ENCODE measurements at places on chromosomes 2 and 18.
A peak's percentile ranks its signal among the peaks of the same experiment; 100 is the strongest.

DNA sequence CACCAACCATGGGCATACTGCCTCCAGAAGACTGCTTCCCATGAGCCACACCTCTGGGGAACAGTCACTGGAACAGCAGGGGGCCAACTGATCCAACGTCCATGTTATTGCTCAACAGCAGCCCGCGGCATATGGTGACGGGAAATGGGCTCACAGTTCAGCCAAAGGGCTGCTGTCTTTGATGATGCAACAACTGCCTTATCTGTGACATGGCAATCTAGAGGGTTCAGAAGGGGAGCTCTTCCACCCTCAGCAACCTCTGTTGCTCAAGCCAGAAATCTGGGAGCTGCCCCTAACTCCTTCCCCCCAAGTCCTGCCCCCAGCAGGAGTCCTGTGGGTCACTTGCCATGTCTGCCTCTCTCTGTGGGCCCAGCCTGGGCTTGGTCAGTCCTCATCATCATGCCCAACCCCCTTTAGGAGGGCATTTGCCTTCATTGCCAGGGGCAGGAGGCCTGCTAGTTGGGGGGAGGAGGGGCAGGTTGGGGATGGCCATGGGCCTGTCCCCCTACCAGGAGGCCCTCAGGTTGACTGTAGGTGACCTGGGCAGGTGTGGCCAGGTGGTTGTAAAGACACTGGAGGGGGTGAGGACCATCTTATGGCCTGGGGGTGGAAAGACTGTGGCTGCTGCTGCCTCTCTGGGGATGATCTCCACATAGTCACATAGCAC, 212.9 kb downstream of the CYP26B1 start:
- no peak for DNase-seq

DNA sequence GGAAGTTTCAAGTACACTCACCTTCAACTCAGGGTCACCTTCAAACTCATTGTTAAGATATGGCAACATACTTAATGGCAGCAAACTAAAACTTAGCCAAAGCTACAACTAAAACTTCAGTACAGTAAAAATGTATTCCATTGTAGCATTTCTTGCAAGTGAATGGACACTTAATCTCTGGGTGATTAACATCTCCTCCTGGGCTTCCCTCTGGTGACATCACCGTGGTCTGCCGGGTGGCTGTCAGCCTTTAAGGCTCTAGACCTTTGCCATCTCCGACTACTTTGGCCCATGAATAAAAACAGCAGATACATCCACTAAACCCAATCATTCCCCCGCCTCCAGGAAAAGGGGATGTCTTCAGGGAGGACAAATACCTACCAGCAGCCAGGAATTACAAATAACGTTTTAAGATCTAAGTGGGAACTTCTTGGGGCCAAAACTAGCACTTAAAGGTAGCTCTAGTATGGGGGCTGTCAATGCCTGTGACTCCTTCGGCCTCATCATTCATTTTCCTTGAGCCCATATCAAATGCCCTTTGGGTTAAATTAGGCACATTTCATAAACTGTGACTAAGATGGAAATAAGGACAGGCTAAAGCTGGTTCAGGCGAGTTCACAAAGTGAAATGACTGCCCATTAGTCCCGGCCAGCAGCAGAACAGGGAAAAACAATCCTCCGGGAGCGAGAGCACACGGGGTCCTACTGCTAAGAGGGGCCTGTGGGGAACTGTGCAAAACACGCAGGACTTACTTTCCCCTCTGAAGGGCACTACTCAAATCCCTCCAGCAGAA, 1.1 kb downstream of the TFCP2L1 start:
- no peak for DNase-seq

DNA sequence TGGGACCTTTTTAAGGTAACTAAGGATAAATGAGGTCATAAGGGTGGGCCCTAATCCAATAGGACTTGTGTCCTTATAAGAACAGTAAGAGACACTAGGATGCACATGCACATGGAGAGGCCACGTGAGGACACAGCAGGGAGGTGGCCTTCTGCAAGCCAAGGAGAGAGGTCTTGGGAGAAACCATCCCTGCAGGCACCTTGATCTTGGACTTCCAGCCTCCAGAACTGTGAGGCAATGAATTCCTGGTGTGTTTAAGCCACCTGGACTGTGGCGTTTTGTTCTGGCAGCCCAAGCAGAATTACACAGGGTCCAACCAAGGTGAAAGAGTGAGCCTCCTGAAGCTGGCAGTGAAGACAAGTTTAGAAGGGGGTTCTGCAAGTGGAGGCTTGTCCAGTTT, 89.6 kb upstream of the IL1R2 start:
- DNase-seq, result no peak

- peak; percentile 85 for DNase-seq
Observed at GRCh38 chr18:13235981-13236380, 17.4 kb downstream of the LDLRAD4 start.

GRCh38 chr2:229930656-229931055, 8.4 kb downstream of the FBXO36 start:
- DNase-seq, result no peak

DNA sequence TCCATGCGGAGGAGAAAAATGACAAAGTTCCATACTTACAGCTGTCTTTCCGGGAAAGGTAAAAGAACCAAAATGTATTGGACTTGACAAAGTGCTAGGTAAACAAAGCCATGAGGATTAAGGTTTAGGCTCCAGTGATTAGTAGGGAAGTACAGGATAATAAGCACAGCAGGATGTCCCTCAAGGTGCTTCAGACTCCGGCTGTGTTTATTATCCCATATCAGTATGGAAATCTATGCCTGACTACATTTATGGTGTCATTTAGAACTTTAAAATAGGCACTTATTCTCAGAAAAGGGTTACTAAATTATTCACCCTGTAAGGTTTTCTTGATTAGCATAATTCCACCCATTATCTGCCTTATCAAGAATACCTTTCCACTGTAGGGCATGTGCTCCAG, 136.3 kb upstream of the CCDC68 start:
- no peak for DNase-seq

DNA sequence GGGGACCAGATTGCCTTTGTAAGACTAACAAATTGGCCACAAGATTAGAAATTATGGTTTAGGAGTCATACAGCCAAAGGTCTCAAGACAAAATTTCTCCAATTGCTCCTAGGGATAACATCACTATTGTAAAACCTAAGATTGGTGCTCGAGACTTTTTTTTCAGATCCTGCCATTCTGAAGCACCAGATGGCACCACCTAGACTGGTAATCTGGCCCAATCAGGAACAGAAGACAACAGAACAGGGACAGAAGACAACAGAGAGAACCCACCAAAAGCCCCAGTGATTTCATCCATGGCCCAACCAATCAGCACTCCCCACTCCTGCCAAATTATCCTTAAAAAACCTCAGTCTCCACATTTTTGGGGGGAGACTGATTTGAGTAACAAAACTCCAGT, 66.8 kb downstream of the LINC00305 start:
- DNase-seq, result peak; percentile 5

DNA sequence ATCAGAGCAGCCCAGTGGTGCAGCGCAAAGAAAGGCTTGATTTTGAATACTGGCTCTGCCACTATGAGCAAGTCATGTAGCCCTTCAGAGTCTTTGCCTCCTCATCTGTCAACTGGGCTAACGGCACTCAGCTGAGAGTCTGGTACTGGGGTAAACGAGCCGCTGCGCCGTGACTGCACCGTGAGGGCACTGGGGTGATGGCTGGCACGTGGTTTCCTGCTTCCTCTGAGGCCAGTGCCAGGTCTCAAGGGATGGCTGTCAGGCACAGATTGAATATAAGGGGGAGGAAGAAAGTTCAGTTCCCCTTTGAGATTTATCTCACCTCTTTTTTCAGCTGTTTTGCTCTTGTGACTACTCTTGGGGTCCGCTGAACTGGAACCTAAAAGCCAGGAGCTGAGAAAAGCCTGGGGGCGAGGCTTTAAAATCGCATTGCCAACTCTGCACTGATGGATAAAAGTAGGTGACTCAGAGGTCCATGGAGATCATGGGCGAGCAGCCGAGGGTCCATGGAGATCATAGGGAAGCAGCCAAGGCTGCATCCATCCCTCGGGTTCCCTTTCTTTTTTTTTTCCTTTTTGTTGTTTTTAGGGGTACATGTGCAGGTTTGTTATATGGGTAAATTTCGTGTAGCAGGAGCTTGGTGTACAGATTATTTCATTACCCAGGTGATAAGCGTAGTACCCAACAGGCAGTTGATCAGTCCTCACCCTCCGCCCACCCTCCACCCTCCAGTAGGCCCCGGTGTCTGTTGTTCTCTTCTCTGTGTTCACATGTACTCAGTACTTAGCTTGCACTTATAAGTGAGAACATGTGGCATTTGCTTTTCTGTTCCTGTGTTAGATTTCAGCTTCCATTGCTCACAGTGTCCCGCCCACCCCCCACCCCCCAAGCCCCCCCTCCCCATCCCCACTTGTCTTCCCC, 114.3 kb downstream of the SPP2 start:
- no peak for DNase-seq

- DNase-seq, result no peak
Observed at GRCh38 chr2:31996571-31997150, 14.1 kb downstream of the MEMO1 start.

DNA sequence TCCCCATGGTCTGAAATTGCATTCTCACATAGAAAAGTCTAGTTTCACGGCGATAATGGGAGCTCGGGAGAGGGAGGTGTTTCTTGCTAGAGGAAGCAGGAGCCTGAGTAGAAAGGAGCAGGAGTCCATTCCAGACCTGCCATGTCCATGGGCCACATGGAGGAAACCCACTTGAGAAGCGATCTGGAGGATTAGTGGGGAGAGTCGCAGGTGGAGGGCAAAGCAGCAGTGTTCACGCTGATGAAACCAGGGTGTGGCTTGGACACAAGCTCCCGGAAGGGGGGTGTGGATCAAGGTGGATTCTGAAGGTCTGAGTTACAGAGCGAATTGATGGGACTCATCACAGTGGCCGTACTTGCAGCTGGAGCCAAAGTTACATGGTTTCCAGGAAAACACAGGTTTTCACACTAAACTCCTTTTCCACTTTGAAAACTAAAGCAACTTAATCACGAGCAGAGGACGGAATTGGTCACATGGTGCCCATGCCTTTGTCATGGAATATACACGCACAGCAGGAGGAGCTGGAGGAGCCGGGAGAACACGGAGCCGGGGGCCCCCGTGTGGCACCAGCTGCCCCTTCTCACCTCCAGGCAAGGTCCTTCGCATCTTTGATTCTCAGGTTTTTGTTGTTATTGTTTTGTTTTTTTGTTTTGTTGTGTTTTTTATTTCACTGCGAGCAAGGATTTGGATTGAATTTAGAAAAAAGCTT, 255.1 kb upstream of the MYT1L start:
- DNase-seq, result no peak

GRCh38 chr18:48859311-48860268, 91.2 kb downstream of the SMAD7 start:
- DNase-seq, result peak; percentile 91

DNA sequence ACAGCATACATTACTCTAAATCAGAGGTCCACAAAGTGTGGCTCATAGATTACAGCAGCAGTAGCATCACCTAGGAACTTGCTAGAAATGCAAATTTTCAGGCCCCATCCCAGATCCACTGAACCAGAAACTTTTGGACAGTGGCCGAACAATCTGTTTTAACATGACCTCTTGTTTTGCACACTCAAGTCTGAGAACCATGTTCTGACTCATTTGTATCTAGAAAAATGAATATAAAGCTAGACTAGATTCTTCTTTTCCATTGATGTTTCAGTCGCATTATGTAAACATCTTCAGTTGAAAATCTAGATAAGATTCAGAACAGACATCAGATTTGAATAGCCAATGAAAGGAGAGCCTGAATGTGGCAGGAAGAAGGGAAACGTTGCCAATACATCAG, 608.8 kb downstream of the LRP1B start:
- DNase-seq, result peak; percentile 68

- DNase-seq, result peak; percentile 96
Observed at GRCh38 chr18:70553936-70554260, 265.1 kb downstream of the SOCS6 start.

GRCh38 chr2:239153806-239154591, 246.8 kb downstream of the HDAC4 start:
- peak; percentile 65 for DNase-seq

GRCh38 chr18:13370995-13371625, 152.6 kb downstream of the LDLRAD4 start:
- no peak for DNase-seq

GRCh38 chr2:67965246-67965645, 97.6 kb downstream of the C1D start:
- no peak for DNase-seq

GRCh38 chr2:239329972-239330572, 70.7 kb downstream of the HDAC4 start:
- no peak for DNase-seq

GRCh38 chr2:183248866-183249567, 124.8 kb downstream of the NUP35 start:
- peak; percentile 68 for DNase-seq

DNA sequence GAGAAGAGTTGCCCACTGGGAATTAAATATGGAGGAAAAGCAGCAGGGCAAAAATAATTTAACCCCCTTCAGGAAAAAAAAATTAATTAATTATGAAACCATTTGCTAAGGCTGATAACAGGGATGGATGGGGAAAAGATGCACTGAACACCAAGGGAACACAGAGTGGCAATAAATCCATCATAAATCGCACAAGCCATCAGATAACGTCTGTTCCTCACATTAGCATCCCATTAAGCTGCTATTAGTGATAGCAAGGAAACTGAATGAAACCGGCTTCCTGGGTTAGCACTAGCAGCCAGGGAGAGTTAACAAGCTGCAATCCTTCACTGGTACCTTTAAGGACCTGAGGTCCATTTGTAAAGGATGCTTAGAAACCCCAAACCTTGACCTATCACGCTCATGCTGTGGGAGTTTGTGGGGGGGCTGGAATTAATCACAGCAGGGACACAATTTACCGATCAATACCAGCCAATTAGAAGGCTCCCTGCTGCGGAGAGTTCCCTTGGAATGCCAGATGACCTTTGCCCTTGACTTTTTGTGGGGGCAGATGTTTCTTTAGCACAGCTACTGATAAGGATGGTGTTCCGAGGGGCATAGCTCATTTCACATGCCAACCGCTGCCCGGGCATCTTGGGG, 175.5 kb upstream of the KLF7 start:
- DNase-seq, result no peak

All from cerebellar cortex (tissue), 1 donor.